ENCODE measurements at places on chromosomes 2 and 18.

DNA sequence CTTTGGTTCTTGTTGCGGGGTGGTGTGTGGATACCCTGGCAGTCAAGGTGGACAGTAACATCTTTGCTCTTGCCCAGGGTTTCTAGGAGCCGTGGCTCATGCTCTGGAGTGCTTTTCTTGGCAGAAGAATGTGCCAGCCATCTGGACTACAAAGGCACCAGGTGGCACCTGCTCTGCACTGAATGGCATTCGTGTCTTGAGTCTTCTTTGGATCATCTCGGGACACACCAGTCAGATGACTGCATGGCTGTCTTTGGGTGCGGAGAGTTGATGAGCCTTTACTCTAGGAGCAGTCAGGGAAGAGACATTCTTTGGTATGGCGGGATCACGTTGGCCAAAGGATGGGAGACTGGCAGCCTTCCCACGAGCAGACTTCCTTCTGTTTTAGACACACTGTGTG, 104.1 kb upstream of the SEC11C start:
- no peak for DNase-seq

- no peak for DNase-seq
These were observed 34.1 kb upstream of the MAT2A start for GRCh38 chr2:85504778-85505261.

GRCh38 chr2:187917535-187917934, 363.3 kb upstream of the TFPI start:
- no peak for DNase-seq

- no peak for DNase-seq
These were observed 82.4 kb downstream of the RBMS1 start for GRCh38 chr2:160411167-160411566.

GRCh38 chr2:56333812-56334485, 150.2 kb downstream of the CCDC85A start:
- no peak for DNase-seq

GRCh38 chr2:171688129-171688465, 828 bp downstream of the DYNC1I2 start:
- no peak for DNase-seq

Measured in stimulated activated CD8-positive, alpha-beta memory T cell treated with anti-CD3 and anti-CD28 coated beads, Interleukin-4, amount 100 ng/mL, for 1 hour (primary cell).